NCI-H1105 treated with DMSO at 0.1 percent for 48 hours (cell line): ENCODE measurements at places on chromosomes 16 and 17.

GRCh38 chr16:31467151-31467773 is 4.7 kb upstream of the TGFB1I1 start:
- no peak for DNase-seq

- DNase-seq, result peak; percentile 52
Measured at GRCh38 chr17:75778861-75779249, 5.8 kb upstream of the UNK start.

- DNase-seq, result no peak
Measured at GRCh38 chr17:36939052-36939801, 2.0 kb downstream of the LHX1 start.

- no peak for DNase-seq
Measured at GRCh38 chr17:46175891-46176290, 17.3 kb downstream of the KANSL1 start.

- DNase-seq, result no peak
Measured at GRCh38 chr17:42640121-42640520, 19.0 kb upstream of the TUBG2 start.

GRCh38 chr16:10552998-10553491 is 27.4 kb downstream of the EMP2 start:
- DNase-seq, result no peak

GRCh38 chr16:71956486-71956885 is 43.7 kb downstream of the PKD1L3 start:
- no peak for DNase-seq

- DNase-seq, result peak; percentile 30
Measured at GRCh38 chr16:12235110-12235509, 258.6 kb downstream of the SNX29 start.

GRCh38 chr17:17792551-17793377 is 44.0 kb downstream of the SREBF1 start:
- no peak for DNase-seq

DNA sequence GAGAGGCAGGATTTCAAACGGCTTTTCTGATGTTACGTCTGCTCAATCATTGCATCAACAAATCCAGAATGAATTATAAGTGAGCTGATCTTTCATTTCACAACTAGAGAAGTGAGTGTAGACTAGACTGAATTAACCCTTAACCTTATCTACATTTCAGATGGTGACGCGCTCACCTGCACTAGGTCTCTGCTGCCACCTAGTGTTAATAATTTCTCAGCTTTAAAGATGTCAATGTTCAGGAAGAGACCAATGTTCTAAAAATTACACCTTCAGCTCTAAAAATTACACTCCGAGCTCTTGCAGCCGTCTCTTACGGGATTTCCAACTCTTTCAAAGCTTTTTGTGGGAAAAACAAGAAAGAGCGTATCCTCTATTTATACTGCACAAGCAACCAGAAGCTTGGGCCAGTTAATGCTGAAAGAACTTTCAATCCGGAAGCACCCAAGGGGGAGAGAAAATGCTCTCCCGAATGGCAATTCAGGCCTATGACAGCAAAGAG is 88.2 kb upstream of the FA2H start:
- DNase-seq, result peak; percentile 49

- DNase-seq, result no peak
Measured at GRCh38 chr17:58504826-58505351, 9.5 kb downstream of the MTMR4 start.

- DNase-seq, result no peak
Measured at GRCh38 chr17:17191961-17192381, 14.2 kb downstream of the PLD6 start.

GRCh38 chr16:64648282-64648681 is 473.6 kb downstream of the CDH11 start:
- no peak for DNase-seq

DNA sequence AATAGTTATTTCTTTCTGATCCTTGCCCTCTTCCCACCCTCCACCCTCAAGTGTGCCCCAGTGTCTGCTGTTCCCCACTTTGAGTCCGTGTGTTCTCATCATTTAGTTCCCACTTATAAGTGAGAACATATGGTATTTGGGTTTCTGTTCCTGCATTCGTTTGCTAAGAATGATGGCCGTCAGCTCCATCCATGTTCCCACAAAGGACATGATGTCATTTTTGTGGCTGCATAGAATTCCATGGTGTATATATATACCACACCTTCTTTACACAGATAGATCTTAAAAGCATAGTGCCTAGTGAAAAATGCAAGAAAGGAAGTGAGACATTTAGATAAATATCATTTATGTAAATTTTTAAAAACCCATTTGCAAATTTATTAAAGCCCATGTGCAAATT is 33.1 kb downstream of the HS3ST2 start:
- DNase-seq, result no peak

- DNase-seq, result no peak
Measured at GRCh38 chr16:11619327-11619851, 32.7 kb upstream of the LITAF start.

DNA sequence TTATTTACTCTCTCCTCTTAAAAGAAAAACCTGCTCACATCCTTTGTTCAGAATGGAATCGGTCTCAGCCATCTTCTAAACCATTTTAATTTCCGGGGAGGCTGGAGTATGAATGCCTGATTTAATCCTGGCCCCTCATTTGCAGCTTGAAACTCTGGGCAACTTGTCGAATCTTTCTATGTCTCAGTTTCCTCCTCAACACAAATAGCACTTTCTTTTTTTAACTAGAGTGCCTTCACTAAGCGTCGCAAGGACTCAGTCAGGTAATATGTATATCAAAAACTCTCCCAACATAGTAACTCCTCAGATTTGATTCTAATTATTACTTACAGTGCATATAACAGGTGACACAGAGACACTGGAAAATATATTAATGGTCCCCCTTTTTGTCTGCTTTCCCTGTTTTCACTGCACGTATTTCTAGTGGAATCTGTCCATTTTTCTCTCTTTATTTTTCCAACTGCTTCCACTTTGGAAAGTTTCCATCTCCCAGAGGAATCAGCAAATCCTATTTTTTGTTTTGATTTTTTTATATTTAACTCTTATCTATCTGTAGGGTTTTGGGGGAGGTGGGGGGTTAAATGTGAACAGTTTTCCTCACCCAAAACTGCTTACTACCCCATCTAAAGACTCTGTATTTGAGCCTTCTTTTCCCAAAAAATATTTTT is 18.6 kb downstream of the SNN start:
- DNase-seq, result no peak

- DNase-seq, result no peak
Measured at GRCh38 chr17:55527540-55528118, 16.4 kb upstream of the SMIM36 start.

DNA sequence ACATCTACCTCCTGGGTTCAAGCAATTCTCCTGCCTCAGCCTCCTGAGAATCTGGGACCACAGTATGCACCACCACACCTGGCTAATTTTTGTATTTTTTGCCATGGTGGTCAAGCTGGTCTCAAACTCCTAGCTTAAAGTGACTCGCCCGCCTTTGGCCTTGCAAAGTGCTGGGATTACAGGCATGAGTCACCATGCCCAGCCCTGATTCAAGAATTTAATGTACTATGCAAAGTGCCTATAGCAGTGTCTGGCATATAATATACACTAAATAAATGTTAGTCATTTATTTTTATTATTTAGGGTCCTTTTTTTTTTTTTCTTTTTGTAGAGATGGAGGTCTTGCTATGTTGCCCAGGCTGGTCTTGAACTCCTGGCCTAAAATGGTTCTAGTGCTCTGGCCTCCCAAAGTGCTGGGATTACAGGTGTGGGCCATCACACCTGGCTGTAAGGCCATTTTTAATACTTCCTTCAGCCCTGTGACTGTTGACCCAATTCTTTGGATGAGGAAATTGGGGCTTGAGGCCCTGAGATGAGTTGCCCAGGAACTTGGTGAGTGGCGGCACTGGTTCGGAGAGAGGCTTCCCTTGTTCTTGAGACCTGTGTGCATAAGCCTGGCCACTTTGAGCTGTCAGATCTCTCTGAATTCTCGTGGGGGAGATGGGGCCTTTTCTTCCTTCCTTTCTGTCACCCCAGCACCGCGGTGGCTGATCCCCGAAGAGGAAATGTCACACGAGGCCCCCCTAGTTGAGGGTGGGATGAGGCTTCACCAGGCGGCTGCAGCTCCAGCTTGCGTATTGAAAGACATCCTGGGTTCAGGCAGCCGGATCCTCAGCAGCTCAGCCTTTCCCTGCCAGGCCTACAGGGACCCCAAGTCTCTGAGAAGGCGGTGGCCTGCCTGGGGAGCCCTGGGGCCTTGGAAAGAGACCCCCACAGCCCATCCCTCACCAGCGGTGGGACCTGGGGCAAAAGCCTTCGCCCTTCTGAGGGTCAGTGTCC is 38.7 kb downstream of the LAT start:
- no peak for DNase-seq

GRCh38 chr17:76198702-76199101 is 41.6 kb downstream of the RNF157 start:
- no peak for DNase-seq

GRCh38 chr16:27795992-27796614 is 246.2 kb downstream of the KATNIP start:
- no peak for DNase-seq

DNA sequence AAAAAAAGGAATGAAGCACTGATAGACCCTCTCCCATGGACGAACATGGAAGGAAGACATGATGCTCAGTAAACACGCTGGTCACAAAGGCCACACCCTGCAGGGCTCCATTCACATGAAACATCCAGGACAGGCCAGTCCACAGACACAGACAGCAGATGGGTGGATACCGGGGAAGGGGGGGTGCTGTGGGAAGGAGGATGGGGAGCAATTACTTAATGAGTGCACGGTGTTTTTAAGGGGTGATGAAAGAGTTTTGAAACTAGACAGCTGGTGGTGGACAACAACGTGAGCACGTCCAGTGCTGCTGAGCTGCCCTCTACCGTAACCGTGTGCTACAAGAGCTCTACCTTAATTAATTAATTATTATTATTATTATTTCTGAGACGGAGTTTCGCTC is 6.0 kb upstream of the SLC16A3 start:
- no peak for DNase-seq

GRCh38 chr16:84242839-84243238 is 3.0 kb upstream of the KCNG4 start:
- DNase-seq, result no peak

- no peak for DNase-seq
Measured at GRCh38 chr16:59259074-59259949, 525.2 kb upstream of the GOT2 start.

DNA sequence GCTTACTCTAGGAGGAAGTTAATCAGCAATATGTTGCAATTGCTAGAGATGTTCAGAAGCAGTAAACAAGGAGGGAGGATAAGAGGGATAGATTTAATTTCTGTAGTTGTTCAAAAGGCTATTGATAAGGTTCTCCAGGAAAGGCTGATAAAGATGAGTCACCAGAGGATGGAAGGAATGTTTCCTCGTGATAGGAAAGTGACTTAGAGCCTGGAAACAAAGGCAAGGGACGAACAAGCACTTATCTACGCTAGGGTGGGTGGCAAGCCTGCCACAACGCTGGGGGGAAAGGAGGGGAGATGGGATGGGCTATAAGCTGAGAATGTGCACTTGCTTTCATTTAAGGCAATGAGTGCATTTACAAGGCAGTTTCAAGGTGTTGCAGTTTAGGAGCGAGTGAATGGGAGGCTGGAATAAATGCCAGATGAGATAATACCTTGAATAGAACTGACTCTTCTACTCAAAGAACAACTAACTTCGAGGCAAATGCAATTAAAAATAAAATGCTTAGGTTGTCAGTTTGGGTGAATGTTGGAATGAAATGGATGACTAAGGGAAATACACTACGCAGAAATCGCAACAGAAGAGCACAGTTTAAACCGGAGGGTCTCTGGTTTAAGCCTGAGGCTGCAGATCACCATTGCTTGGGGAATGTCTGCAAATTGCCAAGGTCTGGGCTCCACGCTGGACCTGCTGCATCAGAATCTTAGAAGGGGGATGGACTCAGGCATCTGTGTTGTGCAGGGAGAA is 76.0 kb upstream of the RBBP6 start:
- DNase-seq, result no peak

GRCh38 chr17:14434506-14434905 is 133.6 kb downstream of the HS3ST3B1 start:
- no peak for DNase-seq

GRCh38 chr17:75232786-75233185 is 27.3 kb downstream of the NUP85 start:
- DNase-seq, result no peak

GRCh38 chr17:28470914-28471366 is 2.5 kb upstream of the SLC13A2 start:
- no peak for DNase-seq

- DNase-seq, result no peak
Measured at GRCh38 chr17:27569257-27569722, 61.7 kb upstream of the LGALS9 start.

DNA sequence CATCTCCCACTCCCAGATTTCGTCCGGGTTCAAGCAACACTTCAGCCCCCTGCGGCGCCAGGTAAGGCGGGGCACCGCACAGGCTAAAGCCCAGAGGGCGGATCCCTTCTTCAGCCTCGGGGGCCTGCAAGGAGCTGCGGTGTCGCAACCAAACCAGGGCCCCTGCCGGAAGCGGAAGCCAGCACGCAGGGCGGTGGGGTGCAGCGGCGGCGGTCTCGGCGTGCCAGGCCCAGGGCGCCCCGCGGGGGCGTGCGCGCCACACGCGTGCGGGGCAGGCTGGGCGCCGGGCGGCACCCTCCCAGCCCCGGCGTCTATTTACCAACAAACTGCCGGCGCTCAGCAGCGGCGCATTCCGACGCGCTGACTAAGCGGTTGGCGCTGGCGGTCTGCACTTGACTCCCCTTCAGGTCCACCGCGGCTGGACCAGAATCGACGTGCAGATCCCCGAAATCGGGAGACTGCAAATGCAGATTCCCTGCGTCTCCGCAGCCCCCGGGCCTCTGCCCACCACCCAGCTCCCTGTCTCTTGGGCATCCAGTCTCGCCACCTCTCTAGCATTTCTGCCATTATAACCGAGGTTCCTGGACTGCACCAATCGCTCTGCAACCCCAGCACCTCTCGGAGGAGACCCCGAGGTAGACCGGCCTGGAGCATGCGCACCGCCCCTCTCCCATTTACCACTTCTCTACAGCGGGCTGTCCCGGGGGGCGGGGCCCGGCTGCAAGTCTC is 421 bp upstream of the DLX4 start:
- DNase-seq, result peak; percentile 85

DNA sequence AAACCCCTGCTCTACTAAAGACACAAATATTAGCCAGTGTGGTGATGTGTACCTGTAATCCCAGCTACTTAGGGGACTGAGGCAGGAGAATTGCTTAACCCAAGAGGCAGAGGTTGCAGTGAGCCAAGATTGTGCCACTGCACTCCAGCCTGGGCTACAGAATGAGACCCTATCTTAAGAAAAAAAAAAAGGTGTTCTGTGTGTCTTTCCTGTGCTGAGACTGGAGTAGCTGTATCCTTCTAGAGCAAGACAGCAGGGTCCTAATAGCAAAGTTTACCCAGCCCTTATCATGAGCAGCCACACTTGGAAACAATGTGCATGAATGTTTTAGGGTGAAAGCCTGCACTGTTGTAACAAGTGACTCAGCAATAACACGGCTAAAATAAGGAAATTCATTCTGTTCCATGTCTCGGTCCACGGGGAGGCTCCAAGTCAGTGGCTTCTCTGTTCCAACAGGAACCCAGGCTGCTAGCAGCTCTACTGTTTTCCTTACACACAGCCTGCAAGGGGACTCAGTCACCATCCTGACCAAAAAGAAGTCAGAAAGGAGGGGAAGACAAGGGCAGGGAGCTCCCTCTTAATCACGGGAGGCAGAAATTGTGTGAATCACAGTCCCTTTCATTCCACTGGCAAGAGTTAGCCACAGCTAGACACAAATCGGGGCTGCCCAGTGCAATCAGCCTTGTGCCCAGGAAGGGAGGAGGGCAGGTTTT is 7.1 kb upstream of the SLC5A11 start:
- no peak for DNase-seq

- no peak for DNase-seq
Measured at GRCh38 chr17:8149419-8150193, 2.6 kb downstream of the PER1 start.
